Fibroblast of skin of back (primary cell): ENCODE measurements at places on chromosomes 7 and 10.
A peak's percentile ranks its signal among the peaks of the same experiment; 100 is the strongest.

DNA sequence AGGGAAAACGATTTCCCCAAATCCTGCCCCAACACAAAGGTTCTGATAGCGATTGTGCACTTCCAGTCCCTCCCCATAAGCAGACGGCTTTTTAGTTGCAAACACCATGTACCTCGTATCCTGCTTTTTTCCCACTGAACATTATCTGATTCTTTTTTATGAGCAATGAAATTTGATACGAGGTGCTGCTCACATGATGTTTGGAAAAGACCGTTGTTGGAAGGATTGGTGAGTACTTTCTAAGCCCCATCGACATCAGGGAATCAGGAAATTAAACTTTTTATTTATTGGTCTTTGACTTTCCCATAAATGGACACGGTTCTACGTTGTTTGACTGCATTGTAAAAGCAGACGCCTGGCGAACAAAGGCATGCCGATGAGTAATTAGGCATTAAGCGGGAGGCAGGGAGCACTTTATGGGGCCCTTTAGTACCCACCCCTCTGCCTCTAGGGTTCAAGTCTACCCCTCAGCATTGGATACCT is 49.4 kb downstream of the TEX36 start:
- DNase-seq = peak; percentile 24

DNA sequence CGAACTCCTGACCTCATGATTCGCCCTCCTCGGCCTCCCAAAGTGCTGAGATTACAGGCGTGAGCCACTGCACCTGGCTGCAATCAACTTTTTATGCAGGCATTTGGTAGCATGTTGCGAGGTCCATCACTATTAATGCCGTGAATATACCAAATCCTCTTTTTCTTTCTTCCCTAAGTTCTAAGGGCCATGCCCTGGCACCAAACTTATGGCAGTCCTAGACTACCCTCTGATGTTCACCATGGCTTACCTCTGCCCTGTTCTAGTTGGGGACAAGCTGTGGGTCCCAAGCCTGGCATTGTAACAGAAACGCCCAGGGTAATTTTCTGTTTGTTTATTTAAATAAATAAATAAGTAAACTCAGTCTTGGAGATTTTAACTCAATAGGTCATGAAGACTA is 13.3 kb downstream of the PRSS2 start:
- no peak for DNase-seq

DNA sequence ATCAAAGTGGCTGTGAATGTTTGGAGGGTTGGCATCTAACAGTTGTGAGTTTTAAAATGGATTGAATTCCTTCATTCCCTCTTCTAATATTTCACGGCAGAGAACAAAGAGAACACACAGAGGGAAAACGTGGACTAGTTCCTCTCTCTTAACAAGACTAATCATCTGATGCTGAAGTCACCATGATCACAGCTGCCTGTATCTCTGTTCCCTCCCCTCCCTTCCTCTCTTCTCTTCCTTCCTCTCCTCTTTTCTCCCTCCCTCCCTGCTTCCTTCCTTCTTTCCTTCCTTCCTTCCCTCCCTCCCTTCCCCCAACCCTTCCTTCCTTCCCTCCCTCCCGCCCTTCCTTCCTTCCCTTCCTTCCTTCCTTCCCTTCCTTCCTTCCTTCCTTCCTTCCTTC is 10.0 kb upstream of the GJD4 start:
- no peak for DNase-seq

DNA sequence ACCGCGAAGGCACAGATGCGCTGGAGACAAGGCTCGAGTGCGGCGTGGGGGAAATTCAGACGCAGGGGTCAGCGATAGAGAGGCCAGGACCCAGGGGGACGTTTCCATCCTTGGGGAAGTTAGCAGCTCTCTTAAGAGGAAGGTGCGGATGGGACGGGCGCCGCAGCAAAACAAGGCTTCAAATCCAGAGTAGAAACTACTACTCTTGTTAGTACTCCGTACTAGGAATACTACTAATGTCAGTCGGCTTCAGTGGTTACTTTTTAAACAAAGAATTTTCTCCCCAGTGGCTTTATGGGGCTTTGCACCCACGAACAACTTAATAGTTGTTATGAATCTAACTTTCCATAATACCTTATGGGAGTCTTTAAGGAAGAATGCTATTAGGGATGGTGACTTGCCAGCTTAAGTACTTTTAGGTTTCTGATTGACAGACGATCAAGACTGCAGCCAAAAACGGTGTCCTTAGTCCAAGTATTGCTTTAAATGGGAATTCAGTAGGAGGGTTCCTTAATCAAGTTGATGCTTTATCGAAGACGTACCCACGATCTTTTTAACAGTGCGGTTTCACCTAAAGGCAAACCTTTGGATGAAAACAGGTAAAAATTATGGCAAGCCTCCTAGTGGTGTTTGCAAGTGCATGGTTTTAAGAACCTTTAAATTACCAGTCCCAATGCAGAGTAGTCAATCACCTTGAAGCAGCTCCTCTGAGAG is 812 bp upstream of the IDE start:
- DNase-seq = no peak
